ENCODE measurements at places on chromosomes 4 and X. TPM values are rescaled to one million over a fixed set of nuclear protein-coding genes. Genes with fewer than 3 reads are reported as not detected.
A peak's percentile ranks its signal among the peaks of the same experiment; 100 is the strongest.

DNA sequence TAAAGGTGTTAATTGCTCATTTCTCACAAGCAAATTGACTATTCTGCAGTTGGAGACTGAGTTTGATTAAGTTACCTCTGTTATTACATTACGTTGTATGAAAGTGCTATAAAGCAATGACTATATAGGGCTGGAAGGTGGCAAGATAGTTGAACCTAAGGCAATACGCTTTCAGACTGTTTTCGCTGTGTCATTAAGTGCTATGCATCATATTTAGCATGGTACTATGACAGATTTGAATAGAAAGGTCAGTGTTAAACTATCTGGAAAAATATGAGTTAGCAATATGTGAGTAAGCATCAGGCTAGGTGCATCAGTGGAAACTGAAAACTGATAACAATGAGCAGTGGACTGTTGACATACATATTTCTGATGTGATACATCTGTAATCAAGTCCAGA lies 206.0 kb upstream of the ARHGAP24 start:
- no peak for DNase-seq

DNA sequence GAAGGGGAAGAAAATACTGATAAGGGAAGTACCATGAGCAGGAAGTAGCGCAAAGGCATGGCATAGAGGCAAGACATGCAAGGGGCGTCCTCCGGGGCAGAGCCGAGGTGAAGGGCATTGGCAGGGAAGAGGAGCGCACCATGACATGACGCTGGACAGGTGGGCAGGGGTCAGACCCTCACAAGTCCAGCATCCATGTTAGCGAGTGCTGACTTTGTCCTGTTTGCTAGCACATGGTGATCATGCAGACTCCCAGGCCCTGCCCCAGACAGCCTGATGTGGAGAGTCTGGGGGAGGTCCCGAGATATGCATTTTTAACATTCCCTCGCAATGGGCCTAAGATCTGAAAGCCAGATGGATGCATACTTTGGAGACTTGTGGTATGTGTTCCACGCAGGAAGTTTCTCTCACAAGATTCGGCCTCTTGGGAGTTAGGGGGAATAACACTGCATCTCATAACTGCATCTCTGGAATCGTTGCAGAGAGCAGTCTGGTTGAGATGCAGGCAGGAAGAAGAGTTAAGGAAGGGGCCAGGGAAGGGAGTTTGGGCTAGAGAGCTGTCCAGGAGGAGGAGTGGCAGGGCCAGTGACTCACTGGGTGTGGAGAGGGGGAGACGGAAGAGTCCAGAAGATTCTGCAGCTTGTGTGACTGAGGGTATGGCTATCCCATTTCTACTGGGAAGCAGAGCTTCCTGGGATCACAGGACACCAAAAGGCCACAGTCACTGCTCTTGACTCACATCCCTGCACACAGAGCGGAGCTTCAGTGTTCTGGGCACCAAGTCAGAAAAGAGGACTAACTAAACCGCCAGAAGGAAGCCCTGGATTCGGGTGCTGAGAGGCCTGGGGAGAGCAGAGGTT lies 59.7 kb downstream of the FAM184B start:
- no peak for DNase-seq

GRCh38 chr4:19494961-19495360 lies 756.7 kb upstream of the SLIT2 start:
- no peak for DNase-seq

DNA sequence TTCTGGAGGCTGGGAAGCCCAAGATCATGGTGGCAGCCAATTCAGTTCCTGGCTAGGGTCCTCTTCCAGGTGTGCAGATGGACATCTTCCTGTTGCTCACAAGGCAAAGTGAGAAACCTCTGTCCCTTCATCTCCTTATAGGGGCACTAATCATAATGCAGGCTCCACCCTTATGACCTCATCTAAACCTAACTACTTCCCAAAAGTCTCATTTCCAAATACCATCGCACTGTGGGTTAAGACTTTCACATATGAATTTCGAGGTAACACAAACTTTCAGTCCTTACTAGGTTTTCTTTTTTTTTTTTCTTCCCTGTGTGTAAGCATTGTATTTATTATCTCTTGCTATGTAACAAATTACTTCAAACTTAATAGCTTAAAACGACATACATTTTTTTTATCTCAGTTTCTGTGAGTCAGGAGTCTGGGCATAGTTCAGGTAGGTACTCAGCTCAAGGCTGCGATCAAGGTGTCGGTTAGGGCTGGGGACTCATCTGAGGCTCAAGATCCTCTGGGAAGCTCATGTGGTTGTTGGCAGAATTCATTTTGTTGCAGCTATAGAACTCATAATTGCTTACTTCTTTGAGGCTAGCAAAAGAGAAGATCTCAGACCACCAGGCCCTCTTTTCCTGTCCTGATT lies 204.7 kb upstream of the STK26 start:
- DNase-seq, result no peak

HERC3 gene
- 31.9 TPM for total RNA-seq

- no peak for DNase-seq
Observed at GRCh38 chr4:39682138-39682537, 15.8 kb upstream of the UBE2K start.

DNA sequence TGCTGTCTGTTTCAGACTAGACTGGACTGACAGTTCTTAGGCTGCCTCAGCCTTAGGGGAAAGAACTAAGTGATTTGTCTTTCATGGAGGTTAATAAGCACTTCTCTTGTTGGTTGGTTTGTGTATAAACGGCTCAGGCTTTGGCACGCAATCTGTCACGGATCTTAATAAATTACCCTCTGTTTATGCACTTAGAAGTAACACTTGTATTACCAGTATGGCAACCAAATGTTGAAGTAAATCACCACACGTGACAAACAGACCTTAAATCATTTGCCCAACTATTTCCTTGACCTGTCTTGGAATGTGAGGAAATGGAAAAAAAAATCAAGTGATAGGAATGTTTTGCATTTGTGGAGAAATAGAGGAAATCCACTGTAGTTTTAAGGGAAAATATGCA lies 69.9 kb downstream of the TEX13A start:
- DNase-seq, result no peak

GRCh38 chr4:132592340-132592739 lies 556.8 kb upstream of the PCDH10 start:
- peak; percentile 23 for DNase-seq

FAT1 gene
- 131 TPM for total RNA-seq

DNA sequence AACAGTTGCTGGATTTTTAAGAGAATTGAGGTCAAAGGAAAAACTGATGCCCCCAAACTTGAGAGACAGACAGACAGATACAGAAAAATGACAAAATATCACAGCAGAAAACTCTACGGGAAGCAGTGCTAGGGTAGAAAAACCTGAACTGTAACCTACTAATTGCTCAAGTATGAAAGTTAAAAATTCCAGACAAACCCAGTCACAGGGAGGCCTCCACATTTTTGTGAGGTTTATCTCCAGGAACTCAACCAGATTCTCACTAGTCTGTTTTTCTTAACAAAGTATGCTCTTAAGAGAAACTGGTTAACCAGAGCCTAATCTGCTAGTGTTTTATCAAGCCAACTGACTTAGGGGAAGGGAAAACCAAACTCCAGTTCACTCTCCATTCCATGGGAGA lies 19.9 kb upstream of the PPP3CA start:
- no peak for DNase-seq

GRCh38 chr4:184756399-184756798 lies 22.5 kb upstream of the CENPU start:
- DNase-seq, result no peak

- no peak for DNase-seq
Observed at GRCh38 chr4:57102050-57102624, 8.0 kb downstream of the IGFBP7 start.

DNA sequence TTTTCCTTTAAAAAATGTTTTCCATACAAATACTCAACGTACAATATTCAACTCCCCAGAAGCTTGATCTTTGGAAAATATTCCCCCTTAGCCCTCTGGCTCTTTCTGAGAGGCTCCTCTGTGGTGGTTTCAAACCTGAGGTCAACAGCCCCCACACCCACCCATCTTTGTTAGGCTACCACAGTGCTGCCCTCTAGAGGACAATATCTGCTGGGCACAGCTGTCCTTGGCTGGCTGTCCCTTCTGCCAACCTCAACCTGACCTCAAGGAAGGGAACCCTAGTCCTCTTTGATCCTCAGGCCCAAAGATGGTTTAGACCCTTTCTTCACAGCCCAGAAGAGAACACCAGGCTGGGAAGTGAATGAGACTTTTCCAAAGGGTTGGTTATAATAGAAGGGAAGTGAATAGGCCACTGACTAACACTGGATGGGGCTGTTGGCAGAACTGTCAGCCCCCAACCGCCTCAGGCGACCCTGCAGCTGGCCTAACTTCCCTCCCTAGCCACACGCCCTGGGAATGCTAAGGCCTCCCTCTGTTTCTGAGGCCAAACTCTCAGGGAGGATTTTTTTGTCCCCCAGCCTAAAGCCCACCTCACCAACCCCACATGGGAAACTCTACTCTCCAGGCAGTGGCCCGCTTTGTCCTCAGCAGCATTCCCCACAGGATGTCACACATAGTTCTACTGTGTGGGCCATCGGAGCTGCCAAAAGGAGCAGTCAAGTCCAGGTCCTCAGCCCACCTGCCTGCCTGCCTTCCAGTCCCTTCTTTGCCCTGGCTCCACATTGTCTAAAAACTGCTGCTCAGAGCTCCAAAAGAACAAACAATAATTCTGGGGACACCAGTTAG lies 34.3 kb downstream of the NYX start:
- no peak for DNase-seq

DNA sequence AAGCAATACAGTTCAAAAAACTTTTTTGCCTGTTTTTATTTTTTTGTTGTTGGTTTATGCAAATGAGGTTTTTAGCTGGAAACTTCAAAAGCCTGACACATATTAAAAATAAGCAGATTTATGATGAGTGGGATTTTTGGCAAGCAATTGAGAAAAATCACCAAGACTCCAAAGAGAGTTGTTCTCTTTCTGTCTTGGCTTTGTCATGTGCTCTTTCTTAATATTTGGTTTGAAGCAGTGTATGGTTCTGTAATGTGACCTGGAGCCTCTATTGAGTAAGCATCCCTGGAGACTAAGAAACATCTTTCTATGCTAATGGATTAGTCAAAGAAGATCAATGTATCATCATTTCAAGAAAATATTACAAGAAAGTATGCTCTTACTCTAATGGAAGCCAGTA lies 11.7 kb downstream of the TRIM2 start:
- DNase-seq, result no peak

GRCh38 chr4:123230061-123230460 lies 166.5 kb upstream of the SPRY1 start:
- DNase-seq, result no peak

DNA sequence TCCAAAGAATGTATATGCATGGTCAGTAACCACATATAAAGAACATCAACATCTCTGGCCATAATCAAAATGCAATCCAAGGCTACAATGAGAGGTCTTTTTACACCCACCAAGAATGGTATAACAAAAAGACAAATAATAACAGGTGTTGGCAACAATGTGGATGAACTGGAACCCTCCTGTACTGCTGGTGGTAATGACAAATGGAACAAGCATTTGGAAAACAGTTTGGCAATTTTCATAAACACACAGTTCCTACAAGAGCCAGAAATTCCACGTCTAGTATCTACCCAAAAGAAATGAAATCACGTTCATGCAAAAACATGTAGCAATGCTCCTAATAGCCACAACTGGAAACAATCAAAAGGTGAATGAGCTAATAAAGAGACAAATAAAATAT lies 11.7 kb downstream of the UGT2B4 start:
- no peak for DNase-seq

ENPP6 gene
- 0.20 TPM for total RNA-seq

DNA sequence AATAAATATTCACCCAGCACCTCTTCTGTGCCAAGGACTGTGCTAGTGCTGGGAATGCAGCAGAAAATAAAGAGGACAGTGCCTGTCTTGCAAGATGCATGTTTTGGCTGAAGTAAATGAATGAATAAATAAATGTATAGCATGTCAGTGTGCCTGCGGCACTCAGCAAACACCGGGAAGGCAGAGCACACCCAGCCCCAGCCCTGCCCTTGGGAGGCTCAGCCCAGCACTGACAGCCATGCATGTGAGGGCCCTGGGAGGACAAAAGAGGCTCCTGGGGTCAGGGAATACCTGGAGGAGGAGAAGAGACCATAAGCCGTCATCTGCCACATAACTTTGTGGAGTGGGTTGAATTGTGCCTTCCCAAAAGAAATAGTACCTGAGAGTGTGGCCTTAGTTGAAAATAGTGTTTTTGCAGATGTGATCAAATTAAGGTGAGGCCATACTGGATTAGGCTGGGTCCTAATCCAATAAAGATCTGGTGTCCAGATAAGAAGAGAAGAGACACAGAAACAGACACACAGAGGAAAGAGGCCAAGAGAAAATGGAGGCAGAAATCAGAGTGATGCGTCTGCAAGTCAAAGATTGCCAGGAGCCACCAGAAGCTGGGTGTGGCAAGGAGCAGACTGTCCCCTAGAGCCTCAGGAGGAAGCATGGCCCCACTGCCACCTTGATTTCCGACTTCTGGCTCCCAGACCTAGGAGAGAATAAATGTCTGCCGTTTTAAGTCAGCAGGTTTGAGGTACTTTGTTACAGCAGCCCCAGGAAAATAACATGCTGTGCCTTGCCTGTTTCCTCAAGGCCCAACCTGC lies 16.3 kb downstream of the C4orf50 start:
- no peak for DNase-seq

DNA sequence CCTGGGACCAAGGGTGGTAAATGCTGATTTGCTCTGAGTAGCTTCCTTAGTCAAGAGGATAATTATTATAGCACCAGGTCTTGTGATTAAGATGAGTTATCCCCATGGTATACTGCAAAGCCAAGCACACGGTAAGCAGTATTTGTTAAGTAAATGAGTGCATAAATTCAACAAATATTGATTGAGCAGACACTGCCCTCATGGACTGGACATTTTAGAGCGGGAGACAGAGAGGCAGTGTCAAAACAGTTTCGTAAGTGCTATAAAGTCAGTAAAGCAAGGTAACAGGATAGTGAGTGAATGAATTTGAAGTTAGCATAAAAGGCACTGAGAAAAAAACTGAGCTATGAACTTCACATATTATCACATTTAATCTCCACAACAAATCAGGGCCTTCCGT lies 13.9 kb downstream of the PHF8 start:
- no peak for DNase-seq

NLRP2B gene
- total RNA-seq, result not detected

DNA sequence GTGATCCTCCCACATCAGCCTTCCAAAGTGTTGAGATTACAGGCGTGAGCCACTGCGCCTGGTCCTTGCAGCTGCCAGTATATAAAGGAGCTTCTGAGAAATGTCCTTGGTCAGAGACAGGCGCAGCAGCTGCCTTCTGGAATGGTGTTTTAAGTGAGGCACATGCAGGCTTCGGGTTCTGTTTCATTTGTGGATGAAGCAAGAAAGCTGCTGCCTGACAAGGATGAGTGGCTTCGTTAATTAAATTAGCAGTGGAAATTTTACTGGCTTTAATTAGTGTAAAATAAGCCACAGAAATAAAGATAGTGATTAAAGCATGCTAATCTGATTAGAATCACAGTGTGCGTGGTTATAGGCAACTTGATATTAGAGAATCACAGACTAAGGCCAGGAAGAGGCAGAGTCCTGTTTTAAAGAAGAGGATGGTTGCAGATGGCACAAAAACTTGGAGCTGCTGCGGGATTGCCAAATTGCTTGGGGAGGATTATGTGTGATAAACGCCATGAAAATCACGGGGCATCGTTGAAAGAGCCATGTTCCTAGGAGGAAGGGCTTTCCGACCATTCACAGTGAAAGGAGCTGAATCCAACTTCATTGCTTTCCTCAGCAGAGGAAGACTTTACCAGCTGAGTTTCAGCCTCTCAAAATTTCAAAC lies 348.4 kb upstream of the FAT1 start:
- peak; percentile 13 for DNase-seq

CACNA1F gene
- 0.21 TPM for total RNA-seq

GRCh38 chr4:53711926-53712325 lies 120.6 kb upstream of the LNX1 start:
- DNase-seq, result no peak
